ENCODE measurements at places on chromosomes 11 and 22.

DNA sequence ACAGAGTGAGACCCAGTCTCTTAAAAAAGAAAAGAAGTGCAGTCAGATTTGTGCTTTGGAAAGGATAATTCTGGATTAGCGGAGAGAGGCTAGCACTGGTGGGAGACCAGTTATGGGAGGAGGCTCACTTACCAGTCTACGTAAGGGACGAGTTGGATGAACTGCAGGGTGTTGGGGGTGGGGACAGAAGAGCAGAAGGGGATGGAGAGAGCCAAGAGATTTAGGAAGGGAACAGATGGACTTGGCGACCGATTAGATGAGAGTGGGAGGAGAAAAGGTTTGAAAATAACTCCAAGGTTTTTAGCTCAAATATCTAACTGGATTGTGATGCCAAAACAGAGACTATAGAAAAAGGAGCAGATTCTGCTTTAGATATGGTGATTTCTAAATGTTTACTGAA is 81.4 kb downstream of the SFI1 start:
- DNase-seq, result no peak

- no peak for DNase-seq
These were observed 42.7 kb upstream of the NRIP3 start for GRCh38 chr11:9046481-9046880.

DNA sequence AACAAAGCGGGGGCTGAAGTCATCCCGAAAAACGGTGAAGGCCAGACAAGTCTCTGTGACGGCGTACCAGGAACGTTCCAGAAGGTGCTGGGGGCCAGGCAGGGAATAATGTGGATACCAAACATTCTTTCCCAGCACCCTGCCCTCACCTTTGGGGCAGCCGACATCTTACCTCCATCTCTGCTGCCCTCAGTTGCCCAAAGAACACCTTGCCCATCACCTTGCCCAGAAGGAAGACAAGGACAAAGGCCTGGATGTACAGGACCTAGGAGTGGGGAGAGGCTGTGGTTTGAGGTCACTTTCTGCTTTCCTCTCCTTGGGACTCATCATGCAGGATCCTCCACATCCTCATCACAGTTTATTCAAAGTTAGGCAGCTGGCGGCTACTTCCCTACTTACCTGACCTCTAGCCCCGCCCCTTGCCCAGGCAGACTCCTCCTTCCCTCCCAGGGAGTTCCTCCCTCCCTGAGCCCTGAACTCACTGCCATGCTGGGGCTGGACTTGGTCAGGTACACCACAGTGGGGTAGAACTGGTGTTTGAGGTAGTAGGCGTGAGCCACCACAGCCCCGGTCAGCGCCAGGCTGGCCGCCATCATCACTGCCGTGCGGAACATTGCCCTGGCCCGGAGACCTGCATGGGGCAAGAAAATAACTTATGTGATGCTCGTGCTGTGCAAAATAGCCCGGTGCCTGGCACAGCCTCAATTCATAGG is 1.2 kb downstream of the SYVN1 start:
- DNase-seq, result peak; percentile 74

DNA sequence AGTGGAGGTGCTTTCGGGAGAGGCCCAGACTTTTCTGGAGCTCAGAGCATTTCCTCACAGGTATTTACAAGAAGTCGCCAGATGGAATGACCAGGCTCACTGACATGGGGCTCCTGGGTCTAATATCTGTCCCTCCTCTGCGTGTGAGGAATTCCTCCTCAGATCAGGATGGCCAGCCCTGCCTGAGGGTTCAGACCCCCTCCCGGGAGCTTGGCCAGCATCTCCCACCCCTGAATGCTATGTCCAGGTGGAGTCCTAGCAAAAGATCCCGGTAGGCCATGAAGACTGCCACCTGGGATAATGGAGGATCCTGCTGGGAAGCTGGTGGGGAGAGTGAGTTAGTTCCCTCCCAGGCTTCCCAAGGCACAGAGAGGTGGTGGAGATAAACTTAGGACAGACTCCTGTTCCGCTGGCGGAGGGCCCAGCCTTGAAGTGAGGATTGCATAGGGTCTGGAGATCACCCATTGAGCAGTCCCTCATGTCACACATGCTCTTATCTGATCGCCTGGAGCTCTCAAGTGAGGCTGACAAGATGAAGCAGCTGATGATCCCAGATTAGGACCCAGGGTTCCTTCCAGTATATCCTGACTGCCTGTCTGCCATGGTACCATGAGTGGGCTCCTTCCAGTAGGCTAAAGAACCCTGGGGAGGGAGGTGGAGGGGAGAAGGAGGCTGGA is 5.7 kb downstream of the OAF start:
- DNase-seq, result no peak

GRCh38 chr11:22707119-22707899 is 40.9 kb downstream of the GAS2 start:
- no peak for DNase-seq
